ENCODE measurements at places on chromosomes 6 and 20. TPM values are rescaled to one million over a fixed set of nuclear protein-coding genes. Genes with fewer than 3 reads are reported as not detected.

GRCh38 chr6:99282479-99283062 lies 66.9 kb downstream of the FAXC start:
- DNase-seq: no peak
- no peaks in the 10 kb centered on the region for H3K27me3 ChIP-seq
- H3K36me3 ChIP-seq: no peaks in the 10 kb centered on the region
- H3K27ac ChIP-seq: no peak overlapping the region
- no peak overlapping the region for H3K4me3 ChIP-seq
- H3K4me1 ChIP-seq: no peaks in the 10 kb centered on the region

DNA sequence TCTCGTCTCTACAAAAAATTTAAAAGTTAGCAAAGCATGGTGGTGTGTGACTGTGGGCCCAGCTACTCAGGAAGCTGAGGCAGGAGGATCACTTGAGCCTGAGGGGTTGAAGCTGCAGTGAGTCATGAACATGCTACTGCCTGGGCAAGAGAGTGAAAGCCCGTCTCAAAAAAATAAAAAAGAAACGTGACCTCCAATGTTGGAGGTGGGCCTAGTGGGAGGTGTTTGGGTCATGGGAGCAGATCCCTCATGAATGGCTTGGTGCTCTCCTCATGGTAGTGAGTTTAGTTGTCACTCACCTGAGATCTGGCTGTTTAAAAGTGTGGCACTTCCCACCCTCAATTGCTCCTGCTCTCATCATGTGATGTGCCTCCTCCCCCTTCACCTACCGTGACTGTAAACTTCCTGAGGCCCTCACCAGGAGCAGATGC lies 24.3 kb downstream of the RBL1 start:
- H3K27ac ChIP-seq: no peak overlapping the region
- H3K4me3 ChIP-seq: no peak overlapping the region
- peaks cover 17% of the 10 kb centered on the region for H3K4me1 ChIP-seq

DNA sequence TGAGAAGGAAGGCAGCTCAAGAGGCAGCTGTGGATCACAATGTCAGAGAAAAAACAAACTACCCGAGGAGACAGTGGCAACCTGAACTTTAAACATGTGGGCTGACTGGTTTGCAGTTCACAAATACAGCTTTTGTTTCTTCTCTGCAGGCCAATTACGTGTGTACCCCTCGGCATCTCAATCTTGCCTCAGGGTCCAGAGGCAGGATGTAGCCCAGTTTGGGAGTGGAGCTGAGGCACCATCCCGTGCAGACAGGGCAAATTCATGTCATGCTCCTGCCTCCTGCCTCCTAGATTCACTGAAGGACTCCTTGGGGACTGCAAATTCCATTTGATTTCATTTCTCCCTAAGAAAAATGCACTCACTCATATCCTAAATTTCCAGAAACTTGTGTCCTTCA lies 94.2 kb upstream of the KCNK16 start:
- DNase-seq: no peak
- H3K27ac ChIP-seq: no peak overlapping the region

DNA sequence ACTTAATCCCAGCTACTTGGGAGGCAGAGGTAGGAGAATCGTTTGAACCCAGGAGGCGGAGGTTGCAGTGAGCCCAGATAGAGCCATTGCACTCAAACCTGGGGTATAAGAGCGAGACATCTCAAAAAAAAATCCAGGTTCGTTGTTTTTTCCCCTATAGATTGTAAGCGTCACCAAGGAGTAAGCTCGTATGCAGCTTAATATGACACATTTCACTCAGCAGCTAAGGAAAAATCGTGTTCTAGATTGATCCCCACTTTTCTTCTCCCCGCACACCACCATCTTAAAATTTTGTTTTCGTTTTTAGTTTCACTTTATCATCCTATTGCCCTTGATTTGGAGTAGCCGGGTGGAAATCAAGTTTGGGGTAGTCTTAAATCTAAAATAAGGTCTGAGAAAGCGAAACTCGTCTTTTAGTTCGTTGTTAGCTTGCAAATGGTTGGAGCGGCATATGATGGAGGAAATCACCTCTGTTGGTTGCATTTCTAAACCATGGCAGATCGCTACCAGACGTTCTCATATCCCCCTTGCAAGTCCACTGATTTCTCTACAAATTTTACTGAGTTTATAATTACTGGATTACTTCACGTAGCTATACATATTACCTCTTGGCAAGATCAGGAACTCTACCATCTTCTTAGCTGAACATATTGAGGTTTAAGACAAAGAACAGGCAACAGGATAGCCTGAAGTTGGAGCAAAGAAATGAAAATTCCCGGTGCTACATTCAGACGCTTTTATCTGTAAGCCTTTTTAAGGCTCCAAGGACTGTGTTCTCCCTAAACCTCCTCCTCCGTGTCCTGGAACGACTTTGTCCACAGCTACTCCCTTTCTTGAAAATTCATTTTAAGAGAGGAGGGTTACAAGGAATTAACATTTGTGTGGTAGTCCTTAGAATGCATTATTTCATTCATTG lies 91.1 kb upstream of the BTN3A2 start:
- H3K4me1 ChIP-seq: peaks cover 15% of the 10 kb centered on the region
- H3K27ac ChIP-seq: peak overlapping the region; percentile 86
- no peaks in the 10 kb centered on the region for H3K27me3 ChIP-seq
- H3K4me3 ChIP-seq: peak overlapping the region; percentile 66
- H3K36me3 ChIP-seq: no peaks in the 10 kb centered on the region

DNA sequence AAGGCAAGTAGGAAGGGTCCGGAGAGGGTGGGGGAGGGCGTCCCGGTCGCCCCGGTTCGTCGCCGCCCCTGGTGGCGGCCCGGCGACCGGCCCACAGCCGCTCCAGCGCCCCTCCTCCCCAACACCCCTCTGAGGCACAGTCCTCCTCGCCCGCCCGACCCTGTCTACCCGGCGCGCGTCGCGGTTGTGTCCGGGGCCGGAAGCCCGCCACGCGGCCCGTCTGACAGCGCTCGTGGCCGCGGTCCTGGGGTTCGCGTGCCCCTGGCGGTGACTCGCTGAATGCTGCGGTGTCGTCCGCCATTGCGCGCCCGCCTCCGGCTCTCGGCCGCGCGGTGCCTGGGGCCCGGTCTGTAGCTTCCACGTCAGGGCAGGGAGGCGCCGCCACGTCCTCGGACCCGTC lies 335.3 kb upstream of the DEFB115 start:
- H3K27ac ChIP-seq: no peak overlapping the region
- no peaks in the 10 kb centered on the region for H3K36me3 ChIP-seq
- DNase-seq: no peak
- H3K4me1 ChIP-seq: no peaks in the 10 kb centered on the region
- H3K4me3 ChIP-seq: no peak overlapping the region

DNA sequence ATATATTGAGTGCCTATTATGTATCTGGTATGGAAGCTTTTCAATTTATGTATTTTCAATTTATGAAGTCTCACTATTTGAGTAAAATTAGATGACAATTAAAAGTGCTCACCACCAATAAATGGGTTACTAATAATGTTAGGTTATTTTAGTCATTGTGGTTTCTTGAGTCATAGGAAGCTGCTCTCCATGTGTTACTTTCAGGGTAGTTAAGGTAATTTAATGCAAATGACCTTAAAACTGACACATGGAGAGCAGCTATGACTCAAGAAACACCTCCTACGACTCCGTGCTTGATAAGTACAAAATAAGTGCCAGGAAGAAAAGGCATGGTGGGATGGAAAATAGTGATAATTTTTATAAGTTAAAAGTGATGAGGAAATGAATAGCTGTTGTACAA lies 16.5 kb upstream of the TINAG start:
- no peak overlapping the region for H3K4me3 ChIP-seq
- no peaks in the 10 kb centered on the region for H3K4me1 ChIP-seq
- no peaks in the 10 kb centered on the region for H3K27me3 ChIP-seq
- H3K36me3 ChIP-seq: no peaks in the 10 kb centered on the region

GRCh38 chr6:36339146-36339545 lies 2.5 kb upstream of the BNIP5 start:
- H3K27me3 ChIP-seq: no peaks in the 10 kb centered on the region
- H3K36me3 ChIP-seq: no peaks in the 10 kb centered on the region
- H3K4me3 ChIP-seq: no peak overlapping the region

DNA sequence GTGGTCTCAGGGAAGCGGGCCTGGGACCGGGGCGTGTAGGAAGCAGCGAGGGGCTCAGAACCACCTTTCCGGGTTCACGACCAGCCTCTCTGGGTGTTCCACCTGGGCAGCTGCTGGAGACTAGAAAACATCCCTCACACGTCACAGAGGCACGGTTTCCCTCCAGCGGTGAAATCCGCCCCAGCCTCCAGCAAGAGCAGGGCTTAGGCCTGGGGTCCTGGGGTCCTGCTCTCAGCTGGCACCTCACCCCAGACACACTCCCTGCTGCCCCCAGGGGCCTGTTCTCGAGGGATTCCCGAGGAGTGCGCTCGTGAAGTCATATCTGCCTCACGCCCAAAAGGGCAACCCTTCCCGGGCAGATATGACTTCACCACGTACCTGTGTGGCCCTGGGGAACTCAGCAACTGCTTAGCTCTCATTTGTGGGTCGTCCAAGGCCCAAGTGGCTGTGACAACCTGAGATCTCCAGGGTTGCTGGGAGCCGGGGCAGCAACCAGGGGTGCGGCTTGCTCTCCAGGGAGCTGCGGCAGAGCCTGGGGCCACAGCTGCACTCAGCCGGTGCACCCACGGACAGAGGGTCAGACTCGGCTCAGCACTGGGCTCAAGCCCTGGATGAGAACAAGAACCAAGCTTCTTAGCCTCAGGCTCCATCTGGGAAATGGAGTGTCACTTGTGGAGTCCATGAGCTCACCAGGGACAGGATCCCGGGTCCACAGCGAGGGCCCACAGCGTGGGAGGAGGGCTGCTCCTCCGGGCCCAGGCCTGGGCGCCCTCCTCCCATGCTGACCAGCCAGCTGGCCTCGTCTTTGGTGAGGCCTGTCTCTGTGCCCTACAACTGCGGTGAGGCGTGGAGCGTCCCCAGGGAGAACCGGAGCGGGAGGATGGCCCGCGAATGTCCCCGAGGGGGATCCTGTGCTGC lies 661 bp downstream of the FNDC11 start:
- H3K27ac ChIP-seq: peak overlapping the region; percentile 88
- no peak overlapping the region for H3K4me3 ChIP-seq
- DNase-seq: peak; percentile 80
- peaks cover 3% of the 10 kb centered on the region for H3K36me3 ChIP-seq
- H3K4me1 ChIP-seq: peaks cover 45% of the 10 kb centered on the region

DNA sequence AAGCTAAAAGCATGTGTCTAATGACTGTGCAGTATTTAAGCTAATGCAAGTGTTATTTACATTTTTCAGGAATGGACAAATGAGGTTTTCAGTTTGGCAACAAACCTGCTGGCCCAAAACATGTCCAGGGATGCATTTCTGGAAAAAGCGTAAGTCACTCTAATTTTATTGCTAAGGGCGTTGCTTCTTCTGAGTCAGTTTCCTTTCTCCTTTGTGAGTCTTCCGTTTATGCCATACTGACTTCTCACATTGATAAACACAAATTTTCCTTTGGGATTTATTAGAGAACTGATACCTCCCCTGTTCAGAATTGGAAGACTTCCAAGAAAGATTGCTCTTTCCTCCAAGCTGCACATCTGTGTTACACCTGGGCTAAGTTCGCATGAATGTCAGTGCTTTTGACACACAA lies 422.9 kb upstream of the PLCB4 start:
- H3K4me1 ChIP-seq: no peaks in the 10 kb centered on the region
- H3K27ac ChIP-seq: no peak overlapping the region
- H3K4me3 ChIP-seq: no peak overlapping the region

DNA sequence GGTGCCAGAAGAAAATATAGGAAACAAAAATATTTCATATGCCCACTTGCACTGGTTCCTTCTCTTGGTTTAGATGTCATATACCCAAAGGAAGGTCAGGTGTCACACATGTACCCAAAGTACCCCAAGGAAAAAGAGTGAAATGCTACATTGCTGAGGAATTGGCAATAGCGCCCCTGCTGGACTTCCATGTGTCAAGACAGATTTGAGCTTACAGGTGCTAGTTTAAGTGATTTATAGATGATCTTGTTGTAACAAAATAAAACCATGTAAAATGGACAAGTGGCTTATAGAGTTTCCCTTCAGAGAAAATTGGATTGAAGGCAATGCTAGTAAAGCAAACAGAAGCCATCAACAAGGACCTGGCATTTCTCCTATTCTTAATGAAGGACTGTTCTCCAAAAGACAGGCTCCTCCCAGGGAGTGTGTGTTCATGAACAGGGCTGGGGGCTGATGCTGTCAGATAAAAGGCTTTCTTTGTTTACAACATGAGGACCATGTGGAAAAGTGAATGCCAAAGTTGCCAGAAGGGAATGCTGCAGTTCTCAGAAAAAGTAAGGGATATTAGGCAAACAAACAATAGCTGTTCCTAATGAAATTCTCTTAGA lies 64.3 kb upstream of the PAK5 start:
- H3K36me3 ChIP-seq: no peaks in the 10 kb centered on the region
- no peaks in the 10 kb centered on the region for H3K4me1 ChIP-seq
- no peak for DNase-seq
- no peak overlapping the region for H3K4me3 ChIP-seq
- no peak overlapping the region for H3K27ac ChIP-seq
- H3K27me3 ChIP-seq: no peaks in the 10 kb centered on the region

OPRL1 gene
- 3.1 TPM for polyA plus RNA-seq

RGS19 gene
- polyA plus RNA-seq: 160 TPM

HLA-DQA1 gene
- 486 TPM for polyA plus RNA-seq

SRMS gene
- 0.54 TPM for polyA plus RNA-seq
